Progenitor cell of endocrine pancreas (in vitro differentiated cells): ENCODE measurements at places on chromosomes 16 and 17. TPM values are rescaled to one million over a fixed set of nuclear protein-coding genes. Genes with fewer than 3 reads are reported as not detected.

DNA sequence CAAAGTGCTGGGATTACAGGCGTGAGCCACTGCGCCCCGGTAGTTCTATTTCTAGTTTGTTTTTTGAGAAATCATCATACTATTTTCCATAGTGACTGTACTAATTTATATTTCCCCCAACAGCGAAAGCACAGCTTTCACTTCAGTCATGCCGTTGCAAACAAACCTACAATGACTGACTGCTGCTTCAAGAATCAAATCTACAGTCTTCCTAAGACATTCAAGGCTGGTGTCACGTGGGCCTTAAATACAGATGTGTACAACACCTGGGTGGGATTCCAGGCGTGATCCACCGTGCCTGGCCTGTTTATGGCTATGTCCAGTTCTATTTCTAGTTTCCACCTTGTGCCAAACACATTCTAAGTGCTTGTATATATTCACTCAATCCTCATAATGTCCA, 72.0 kb downstream of the ABCC6 start:
- peaks cover 5% of the 10 kb centered on the region for H3K36me3 ChIP-seq
- no peaks in the 10 kb centered on the region for H3K27me3 ChIP-seq
- DNase-seq: no peak
- H3K4me1 ChIP-seq: no peaks in the 10 kb centered on the region

SLC2A4 gene
- total RNA-seq: 1.5 and 2.0 TPM in 2 replicates

- no peak overlapping the region for H3K27ac ChIP-seq
- H3K27me3 ChIP-seq: no peaks in the 10 kb centered on the region
- DNase-seq: no peak
These were observed 378.9 kb upstream of the CA10 start for GRCh38 chr17:52537421-52537820.

CLEC18A gene
- total RNA-seq: 3.4 and 4.1 TPM in 2 replicates

C16orf74 gene
- 0.42 and 0.65 TPM in 2 replicates for total RNA-seq

- no peak overlapping the region for H3K4me3 ChIP-seq
- peaks cover 14% of the 10 kb centered on the region for H3K4me1 ChIP-seq
- no peaks in the 10 kb centered on the region for H3K27me3 ChIP-seq
These were observed 267.3 kb downstream of the XYLT1 start for GRCh38 chr16:17203424-17203823.

DNA sequence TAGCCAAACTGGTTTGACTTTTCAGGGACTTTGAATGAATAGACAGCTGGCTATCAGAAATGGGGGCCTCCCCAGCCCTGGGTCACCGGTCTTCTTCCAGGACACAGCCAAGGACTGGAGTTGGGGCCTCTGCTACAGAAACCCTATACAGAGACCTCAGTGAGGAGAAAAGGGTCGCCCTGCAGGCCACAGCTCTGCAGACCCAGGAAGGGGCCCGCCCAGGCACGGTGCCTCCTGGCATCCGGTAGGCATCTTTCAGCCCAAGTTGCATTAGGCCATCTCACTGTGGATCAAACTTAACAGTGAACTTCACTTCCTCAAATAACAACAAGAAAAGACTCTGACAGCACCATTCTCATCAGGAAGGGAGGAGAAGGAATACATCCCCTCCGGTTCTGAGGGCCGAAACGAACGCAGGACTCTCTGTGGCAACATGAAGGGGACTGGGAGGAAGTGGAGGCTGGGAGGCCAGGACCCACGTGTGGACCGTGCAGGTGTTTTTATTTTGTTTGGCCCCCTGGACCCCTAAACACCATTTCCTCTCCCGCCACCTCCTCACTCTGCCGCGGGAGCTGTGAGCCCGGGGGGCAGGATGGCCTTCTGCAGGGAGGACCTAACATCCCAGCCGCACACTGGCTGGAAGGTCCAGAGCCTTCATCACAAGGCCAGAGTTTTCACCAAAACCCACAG, 7.2 kb downstream of the SLC38A10 start:
- no peak overlapping the region for H3K4me3 ChIP-seq
- H3K27me3 ChIP-seq: no peaks in the 10 kb centered on the region
- H3K36me3 ChIP-seq: peaks cover 6% of the 10 kb centered on the region
- DNase-seq: no peak

GP1BA gene
- not detected in 2 replicates for total RNA-seq

DNA sequence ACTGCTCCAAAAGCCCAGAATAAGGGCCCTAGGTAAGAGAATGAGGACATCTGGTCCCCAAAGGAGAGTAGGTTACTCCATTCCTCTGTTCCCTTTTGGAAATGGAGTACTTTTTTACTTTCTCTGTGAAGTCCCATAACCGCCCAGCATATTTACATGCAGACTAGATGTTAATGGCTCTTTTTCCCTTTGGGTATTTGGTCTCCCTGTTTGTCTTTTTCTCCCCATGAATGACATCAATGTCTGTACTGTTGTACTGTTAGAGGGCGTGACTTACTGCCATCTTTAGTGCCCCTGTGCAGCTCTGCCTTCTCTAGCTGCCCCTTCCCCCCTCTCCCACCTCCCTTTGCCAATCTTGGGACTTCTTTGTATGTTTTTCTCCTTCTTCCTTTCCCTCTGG, 19.0 kb downstream of the GPR179 start:
- H3K4me3 ChIP-seq: no peak overlapping the region
- H3K36me3 ChIP-seq: peaks cover 11% of the 10 kb centered on the region
- peaks cover 17% of the 10 kb centered on the region for H3K27me3 ChIP-seq
- no peak for DNase-seq
- peaks cover 19% of the 10 kb centered on the region for H3K4me1 ChIP-seq
- H3K27ac ChIP-seq: peak overlapping the region; percentile 26

KCTD19 gene
- 0.14 and 1.4 TPM in 2 replicates for total RNA-seq

NKD1 gene
- 2.8 and 3.0 TPM in 2 replicates for total RNA-seq

GRCh38 chr16:15604460-15605440, 38.2 kb downstream of the MARF1 start:
- H3K27ac ChIP-seq: no peak overlapping the region
- H3K4me3 ChIP-seq: no peak overlapping the region
- no peak for DNase-seq
- H3K27me3 ChIP-seq: no peaks in the 10 kb centered on the region
- no peaks in the 10 kb centered on the region for H3K4me1 ChIP-seq
- peaks cover 42% of the 10 kb centered on the region for H3K36me3 ChIP-seq

- no peak for DNase-seq
- peaks cover 12% of the 10 kb centered on the region for H3K27me3 ChIP-seq
- peak overlapping the region; percentile 73 for H3K27ac ChIP-seq
- H3K4me3 ChIP-seq: peak overlapping the region; percentile 91
- H3K36me3 ChIP-seq: peaks cover 2% of the 10 kb centered on the region
These were observed 662 bp downstream of the COTL1 start for GRCh38 chr16:84617041-84617790.

PPP1R1B gene
- 0.89 TPM in 1 of 2 replicates, not detected in the other for total RNA-seq

C16orf54 gene
- 0.17 and 0.38 TPM in 2 replicates for total RNA-seq

GRCh38 chr17:5536866-5537650, 47.3 kb downstream of the NLRP1 start:
- peaks cover 9% of the 10 kb centered on the region for H3K27me3 ChIP-seq
- no peak overlapping the region for H3K27ac ChIP-seq
- no peak overlapping the region for H3K4me3 ChIP-seq

- no peak for DNase-seq
- peaks cover 40% of the 10 kb centered on the region for H3K27me3 ChIP-seq
- no peak overlapping the region for H3K4me3 ChIP-seq
These were observed 3.9 kb downstream of the DNAI2 start for GRCh38 chr17:74277935-74278334.

GAS2L2 gene
- 0.10 and 0.11 TPM in 2 replicates for total RNA-seq

DNA sequence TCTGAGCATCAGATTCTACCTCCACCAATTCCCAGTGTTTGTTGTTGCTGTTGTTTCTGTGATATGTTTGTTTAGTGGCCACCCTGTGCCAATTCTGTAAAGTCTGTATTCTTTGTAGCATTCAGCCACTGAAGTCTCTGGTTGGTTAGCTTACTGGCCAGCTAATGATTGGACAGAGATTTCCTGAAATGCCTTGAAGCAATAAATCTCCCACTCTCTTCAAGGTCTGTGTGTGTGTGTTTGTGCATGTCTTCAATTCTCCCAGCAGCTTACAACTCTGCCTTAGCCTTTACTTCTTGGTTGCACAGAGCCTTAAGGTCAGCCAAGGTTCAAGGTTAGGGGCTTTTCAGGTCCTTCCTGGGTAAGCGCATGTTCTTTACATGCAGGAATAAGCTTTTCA, 38.2 kb downstream of the PRPSAP2 start:
- no peak overlapping the region for H3K4me3 ChIP-seq
- no peaks in the 10 kb centered on the region for H3K27me3 ChIP-seq
- no peak for DNase-seq
- peaks cover 64% of the 10 kb centered on the region for H3K36me3 ChIP-seq

DNA sequence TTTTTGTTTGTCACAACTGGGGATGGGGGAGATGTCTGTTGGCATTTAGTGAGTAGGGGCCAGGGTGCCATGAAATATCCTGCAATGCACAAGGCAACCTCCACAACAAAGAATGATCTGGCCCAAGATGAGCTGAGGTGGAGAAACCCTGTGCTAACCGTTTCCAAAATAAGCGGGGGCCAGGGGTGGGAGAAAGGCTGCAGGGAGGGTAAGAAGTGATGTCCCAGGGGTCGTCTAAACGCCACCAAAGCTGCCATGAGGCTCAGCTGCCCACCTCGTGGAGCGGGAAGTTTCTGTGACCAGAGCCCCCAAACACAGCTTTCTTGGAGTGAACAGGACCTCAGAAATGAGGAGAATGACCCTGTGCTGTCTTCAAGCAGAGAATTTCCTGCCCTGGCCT, 76.5 kb upstream of the CDH5 start:
- no peaks in the 10 kb centered on the region for H3K4me1 ChIP-seq
- H3K27me3 ChIP-seq: peaks cover 25% of the 10 kb centered on the region
- no peak overlapping the region for H3K4me3 ChIP-seq
- no peaks in the 10 kb centered on the region for H3K36me3 ChIP-seq
- H3K27ac ChIP-seq: no peak overlapping the region
- no peak for DNase-seq

PRSS33 gene
- 0.27 and 0.31 TPM in 2 replicates for total RNA-seq

GRCh38 chr17:49632201-49632600, 45.7 kb downstream of the SPOP start:
- no peak overlapping the region for H3K27ac ChIP-seq
- no peaks in the 10 kb centered on the region for H3K27me3 ChIP-seq

C17orf67 gene
- 0.65 and 1.1 TPM in 2 replicates for total RNA-seq

- no peak overlapping the region for H3K4me3 ChIP-seq
- H3K27ac ChIP-seq: no peak overlapping the region
- H3K27me3 ChIP-seq: no peaks in the 10 kb centered on the region
- peaks cover 6% of the 10 kb centered on the region for H3K36me3 ChIP-seq
- no peaks in the 10 kb centered on the region for H3K4me1 ChIP-seq
- DNase-seq: peak; percentile 86
These were observed 13.8 kb downstream of the CORO7 start for GRCh38 chr16:4402439-4403132.

GRCh38 chr16:79294568-79294967, 306.0 kb downstream of the MAF start:
- H3K27me3 ChIP-seq: peaks cover 3% of the 10 kb centered on the region
- no peak overlapping the region for H3K27ac ChIP-seq
- H3K36me3 ChIP-seq: no peaks in the 10 kb centered on the region
- peaks cover 35% of the 10 kb centered on the region for H3K4me1 ChIP-seq
- DNase-seq: no peak
- no peak overlapping the region for H3K4me3 ChIP-seq
